ENCODE measurements at places on chromosomes 2 and 18.

- DNase-seq = no peak
These were observed 11.9 kb upstream of the ACTR3 start for GRCh38 chr2:113877711-113878598.

DNA sequence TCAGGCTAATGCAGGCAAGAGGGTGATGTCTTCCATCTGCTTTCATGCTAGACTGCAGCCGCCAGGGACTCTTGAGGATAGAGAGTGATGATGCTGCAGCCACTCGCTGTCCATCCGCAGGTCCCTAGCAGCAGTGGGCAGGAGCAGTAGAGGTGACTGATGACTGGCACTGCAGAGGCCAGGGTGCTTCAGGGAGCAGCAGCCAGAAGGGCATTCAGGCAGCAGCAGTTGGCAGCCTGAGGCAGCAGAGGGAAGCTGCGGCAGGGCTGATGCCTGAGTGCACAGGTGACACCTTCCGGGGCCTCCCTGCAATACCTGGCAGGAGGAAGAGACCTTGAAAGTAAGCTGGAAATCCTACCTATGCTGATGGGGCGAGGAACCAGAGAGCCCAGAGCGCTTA, 214.2 kb downstream of the ICOS start:
- no peak for DNase-seq

- no peak for DNase-seq
These were observed 90.0 kb downstream of the ZCCHC2 start for GRCh38 chr18:62612776-62613175.

- no peak for DNase-seq
These were observed 220.8 kb downstream of the NEDD4L start for GRCh38 chr18:58264840-58265239.

DNA sequence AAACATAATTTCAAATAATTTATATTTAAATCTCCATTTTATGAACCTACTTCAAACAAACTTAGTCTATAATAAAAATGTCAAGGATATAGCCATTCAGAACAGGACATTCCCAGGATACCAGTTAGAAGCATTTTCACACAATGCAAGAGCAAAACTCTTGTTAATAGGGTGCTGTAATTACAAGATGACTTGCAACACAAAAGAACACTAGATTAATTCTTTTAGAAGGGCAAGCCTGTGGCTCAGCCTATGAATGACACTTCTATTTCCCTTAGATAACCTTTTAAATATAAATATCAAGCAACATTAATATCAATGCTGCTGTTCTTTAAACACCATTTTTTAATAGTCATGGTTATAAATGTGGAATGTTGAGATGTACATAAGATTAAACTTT, 157.9 kb upstream of the SCN7A start:
- no peak for DNase-seq

DNA sequence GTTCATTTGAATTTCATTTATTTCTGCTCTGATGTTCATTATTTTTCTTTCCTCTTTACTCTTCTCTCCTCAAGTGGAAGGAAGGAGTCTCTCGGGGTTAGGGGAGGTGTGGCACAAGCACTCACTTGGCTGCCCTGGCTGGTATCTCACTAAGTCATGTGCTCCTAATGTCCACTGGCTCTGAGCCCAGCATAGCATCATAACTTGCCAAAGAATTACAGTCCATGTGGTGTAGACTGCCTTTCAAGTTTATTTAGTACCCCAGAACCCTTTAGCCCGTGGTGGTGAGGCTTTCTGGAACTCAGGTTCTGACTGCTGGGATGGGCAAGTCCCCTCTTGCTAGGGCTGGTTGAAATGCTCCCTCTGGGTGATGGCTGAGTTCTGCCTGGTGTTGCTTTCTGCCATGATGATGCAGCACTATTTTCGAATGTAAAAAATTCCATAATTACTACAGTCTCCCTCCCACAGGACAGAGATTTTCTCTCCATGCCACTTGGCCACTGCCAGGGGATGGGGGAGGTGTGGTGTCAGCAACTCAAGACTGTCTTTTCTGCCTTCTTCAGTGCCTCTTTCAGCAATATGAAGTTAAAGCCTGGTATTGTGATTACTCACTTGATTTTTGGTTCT, 22.2 kb downstream of the SPAG16 start:
- no peak for DNase-seq

DNA sequence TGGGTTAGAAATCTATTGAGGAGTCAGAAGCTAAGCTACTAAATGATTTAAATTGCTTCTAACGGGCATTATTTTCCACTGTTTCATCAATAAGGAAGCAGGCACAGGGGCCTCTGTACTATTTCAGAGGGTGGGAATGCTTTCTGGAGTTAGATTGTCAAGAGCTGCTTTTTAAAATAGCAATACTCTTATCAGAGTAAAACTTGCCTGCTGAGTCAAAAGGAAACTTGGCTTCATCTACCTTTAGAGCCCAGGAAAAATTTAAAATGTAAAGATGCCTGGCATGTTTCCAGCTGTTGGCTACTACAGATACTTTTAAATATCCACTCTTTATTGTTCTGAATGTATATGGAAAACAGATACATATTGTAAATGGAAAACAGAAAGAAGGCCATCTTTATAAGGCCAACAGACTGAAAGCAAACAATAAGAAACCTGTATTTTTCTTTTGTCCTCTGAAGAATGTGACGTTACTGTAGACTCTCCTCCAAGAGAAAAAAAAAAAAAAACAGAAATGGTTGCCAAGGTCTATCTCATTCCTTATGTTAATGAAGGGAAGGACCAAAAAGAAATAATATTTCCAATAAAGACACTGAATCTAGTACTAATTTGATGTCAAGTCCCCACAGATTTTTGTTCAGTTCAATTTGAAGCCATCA, 79.1 kb downstream of the FIGN start:
- no peak for DNase-seq

DNA sequence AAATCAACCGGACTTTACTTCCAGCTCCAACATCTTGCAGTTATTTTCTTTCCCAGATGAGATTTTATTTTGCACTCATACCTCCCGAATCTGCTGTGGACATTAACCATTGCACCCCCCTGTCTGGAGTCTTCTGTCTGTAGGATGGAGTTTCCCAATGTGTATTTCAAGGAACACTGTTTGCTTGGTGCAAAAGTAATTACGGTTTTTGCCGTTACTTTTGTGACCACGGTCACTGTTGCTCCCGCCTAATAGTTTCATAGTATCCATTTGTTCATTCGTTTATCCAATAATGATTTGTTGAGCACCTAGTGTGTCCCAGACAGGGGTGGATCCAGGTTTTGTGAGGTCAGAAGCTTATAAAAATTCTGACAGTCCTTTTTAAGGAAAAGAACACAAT, 90.3 kb upstream of the BCL11A start:
- no peak for DNase-seq

DNA sequence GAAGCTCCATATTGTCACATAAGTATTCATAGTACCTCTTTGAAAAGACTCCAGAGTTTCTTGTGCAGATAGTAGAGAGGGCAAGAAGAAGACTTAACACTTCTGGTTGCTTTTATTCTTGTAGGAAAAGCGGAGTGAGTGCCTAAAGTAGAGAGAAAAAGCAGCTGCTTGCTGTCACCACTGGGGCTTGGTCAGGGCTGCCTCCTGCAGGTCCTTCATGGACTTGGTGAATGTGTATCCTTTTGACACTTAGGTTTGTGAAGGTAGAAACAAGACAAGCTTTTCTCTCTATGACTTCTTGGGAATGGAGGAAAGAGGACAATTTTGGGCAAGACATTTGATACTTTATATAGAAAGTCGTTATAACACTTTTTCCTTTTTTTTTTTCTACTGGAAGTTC, 312.8 kb upstream of the FANCL start:
- no peak for DNase-seq

DNA sequence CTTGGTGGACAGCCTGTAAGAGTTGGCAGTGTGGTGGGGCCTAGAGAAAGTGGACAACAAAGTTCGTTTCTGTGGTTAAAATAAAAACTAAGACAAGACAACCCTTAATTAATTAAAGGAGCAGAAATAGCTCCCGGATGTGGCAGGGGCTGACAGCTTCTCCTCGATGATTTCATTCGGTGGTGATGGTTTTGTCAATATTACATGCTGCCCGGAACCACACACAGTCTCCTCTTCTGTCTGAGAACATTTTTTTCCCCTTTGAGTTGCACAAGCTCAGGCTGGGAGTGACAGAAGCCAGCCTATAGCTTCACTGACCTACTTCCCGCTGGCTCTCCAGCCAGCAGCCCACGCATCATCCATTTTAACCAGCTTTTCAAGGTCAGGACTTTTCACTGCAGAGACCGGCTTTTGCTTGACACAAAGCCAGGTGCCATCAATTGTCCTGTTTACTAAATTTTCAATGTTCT, 378.8 kb downstream of the SLC4A3 start:
- DNase-seq = no peak

- no peak for DNase-seq
These were observed 74.9 kb downstream of the USP34 start for GRCh38 chr2:61396005-61396404.

- DNase-seq = no peak
These were observed 113.6 kb downstream of the KCNE4 start for GRCh38 chr2:223165423-223166214.

DNA sequence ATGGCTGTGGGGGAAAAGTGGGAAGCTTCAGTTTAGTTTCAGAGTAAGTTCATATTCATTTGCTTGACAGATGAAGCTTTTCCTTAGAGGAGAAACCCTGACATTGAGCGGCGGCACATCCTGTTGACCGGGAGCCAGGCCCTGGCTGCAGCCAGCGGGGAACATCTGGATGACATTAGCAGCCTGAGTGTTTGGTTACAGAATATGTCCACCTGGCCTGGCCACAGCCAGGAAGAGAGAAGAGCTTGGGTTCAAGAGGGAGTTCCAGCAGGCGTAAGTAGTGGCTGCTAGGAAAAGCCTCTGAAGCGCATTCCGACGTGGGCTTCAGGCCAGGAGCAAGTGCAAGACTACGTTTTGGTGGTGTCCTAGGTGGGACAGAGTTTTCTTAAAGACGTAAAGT, 144.9 kb upstream of the MYCN start:
- DNase-seq = no peak

DNA sequence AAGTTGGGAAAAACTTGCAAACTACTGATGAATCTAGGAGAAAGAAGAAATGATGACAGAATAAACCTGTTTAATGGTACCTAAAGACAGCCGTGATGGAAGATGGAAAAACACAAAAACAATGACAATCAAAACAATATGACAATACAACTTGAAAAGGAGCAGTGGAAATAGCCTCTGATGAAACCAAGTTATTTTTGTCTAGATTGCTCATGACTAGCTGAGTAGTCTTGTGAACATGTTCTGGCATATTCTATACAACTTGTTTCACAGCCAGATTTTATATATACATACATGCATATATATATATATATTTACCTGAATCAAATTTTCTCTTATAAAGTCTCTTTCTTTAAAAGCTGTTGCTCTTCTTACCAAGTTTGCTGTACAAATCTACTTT, 439.1 kb downstream of the TGIF1 start:
- no peak for DNase-seq

- DNase-seq = no peak
These were observed 1.3 kb downstream of the ADCYAP1 start for GRCh38 chr18:905948-906415.

GRCh38 chr2:20962939-20963557, 80.8 kb downstream of the APOB start:
- peak; percentile 12 for DNase-seq

- no peak for DNase-seq
These were observed 2.2 kb downstream of the PARD6G start for GRCh38 chr18:80244956-80245730.

DNA sequence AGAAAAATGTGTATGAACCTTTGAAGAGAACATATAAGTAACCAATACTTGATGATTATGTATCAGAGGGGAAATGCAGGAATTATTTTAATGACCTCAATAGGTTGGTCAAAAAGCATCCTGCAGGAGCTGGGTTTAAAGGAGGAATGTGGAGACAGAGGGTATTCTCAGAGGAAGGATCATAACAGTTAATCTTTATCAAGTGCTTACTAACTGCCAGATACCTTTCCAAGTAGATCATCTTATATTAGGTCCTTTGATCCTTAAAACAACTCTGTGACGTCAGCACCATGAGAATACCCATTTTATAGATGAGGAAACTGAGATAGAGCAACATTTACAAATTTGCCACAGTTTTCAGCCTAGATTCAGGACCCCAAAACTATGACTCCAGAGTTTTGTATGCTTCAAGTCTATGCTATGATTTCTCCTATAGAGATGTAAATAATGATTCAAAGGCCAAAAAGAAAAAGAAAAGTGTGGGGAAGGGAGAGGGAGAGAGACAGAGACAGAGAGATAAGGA, 3.0 kb downstream of the RFTN2 start:
- DNase-seq = no peak

- DNase-seq = no peak
These were observed 25.3 kb downstream of the PIEZO2 start for GRCh38 chr18:11124054-11124453.

GRCh38 chr2:11762031-11762430, 15.6 kb downstream of the LPIN1 start:
- no peak for DNase-seq

GRCh38 chr2:41774011-41774605, 273.7 kb upstream of the PKDCC start:
- DNase-seq = no peak

DNA sequence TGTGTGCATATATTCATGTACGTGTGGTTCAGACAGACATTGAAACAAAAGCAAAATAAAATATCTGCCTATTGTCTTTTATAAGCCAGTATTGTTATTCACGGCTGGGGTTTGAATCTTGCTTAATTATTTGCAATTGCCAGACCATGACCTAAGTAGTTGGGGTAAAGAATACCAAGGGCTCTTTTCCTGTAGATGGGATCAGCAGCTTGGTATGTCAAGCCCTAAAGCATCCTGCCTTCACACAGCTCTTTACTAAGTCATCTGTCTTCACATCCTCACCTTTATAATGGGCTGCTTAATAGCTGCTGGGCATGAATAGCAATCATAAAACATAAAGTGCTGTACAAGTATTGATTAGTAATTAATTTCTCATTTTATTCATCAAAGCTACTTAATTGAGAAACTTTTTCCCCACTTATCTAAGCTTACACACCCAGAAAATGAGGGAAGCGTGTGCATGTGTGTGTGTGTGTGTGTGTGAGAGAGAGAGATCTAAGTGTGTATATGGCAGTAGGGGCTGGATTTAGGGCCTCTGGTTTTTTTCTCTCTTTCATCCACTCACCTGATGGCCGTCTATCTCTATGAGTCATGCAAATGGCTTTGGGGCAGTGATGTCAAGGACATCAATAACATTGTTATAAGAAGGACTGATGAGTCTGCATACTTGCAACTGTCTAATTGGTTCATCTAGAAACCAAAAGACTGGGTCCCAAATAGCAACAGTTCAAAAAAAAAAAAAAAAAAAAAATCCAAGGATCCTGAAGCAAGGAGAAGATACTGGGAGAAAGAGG, 244.1 kb upstream of the TNP1 start:
- DNase-seq = no peak
